ENCODE measurements at places on chromosomes 2 and 18.

- no peak for DNase-seq
Measured at GRCh38 chr2:62208758-62209114, 12.8 kb downstream of the B3GNT2 start.

DNA sequence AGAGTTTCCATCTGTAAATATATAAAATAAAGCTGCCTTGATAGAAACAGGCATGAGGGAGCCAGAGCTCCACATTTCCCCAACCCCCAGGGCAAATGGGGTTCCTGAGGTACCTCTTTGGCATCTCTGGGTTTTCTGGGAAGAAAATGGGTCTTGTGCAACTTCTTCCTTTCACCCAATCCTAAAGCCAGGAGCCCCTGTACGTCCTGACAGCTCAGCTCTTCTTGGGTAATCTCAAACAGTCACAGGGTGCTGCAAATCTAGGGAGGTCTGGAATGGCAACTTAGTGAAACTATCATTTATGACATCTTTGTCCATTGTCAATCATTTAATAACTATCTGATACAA is 36.6 kb upstream of the STAT1 start:
- DNase-seq = no peak

- DNase-seq = no peak
Measured at GRCh38 chr2:221635949-221636348, 63.8 kb upstream of the EPHA4 start.

DNA sequence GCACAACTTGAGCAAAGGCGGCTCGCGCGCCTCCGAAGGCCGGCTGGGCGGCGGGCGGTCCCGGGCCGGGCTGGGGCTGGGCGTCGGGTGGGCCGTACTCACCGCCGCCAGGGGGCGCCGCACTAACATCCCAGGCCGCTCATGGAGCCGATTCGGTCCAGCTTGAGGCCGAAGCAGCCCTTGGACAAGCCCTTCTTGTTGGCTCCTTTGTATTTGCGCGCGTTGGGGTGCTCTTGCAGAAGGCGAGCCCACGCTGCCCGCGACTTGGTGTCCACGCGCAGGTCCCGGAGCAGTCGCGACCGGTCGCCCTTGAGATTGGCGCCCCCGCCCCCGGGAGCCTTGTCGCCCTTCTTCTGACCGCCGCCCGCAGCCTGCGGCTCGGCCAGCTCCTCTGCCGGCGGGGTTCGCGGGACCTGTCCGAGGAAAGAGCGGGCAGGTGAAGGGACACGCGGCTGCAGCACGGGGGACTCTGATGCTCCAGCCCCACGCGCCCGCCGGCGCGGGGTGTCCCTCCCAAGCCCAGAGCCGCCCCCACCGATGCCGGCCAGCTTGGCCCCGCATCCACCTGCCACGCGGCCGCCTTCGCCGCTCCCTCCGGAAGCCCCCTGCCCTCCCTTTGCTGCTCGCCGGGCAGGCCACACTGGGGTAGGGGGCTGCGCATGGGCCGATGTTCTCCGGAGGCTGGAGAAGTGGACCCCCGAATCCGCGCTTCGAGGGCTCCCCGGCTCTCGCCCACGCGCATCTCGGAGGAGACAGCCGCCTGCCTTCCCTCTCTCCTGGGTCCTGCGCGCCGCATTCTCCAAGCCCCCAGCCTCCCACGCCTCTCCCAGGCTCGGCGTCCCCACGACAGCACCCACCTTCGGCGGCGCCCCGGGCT is 655 bp downstream of the NPPC start:
- peak; percentile 70 for DNase-seq

GRCh38 chr18:70380915-70381896 is 92.4 kb downstream of the SOCS6 start:
- DNase-seq = no peak

DNA sequence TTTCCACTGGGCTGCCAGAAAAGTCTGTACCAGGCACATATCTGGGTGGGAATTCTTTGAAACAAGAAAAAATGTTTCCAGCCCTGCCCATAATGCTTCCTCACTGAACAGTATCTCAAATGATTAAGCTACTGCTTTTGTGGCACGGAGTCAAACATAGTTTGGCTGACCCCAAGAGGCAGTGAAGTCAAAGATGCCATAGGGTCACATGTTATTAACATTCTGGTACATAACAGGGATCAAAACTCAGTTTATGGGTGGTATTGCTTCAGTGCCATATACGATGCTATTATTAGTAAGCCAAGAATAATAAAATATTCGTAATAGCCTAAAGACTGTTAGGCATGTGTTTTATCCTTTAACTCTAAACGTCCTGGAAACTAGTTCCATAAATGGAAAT is 112.4 kb downstream of the FEZ2 start:
- no peak for DNase-seq

GRCh38 chr2:29106980-29107388 is 8.2 kb upstream of the CLIP4 start:
- no peak for DNase-seq

DNA sequence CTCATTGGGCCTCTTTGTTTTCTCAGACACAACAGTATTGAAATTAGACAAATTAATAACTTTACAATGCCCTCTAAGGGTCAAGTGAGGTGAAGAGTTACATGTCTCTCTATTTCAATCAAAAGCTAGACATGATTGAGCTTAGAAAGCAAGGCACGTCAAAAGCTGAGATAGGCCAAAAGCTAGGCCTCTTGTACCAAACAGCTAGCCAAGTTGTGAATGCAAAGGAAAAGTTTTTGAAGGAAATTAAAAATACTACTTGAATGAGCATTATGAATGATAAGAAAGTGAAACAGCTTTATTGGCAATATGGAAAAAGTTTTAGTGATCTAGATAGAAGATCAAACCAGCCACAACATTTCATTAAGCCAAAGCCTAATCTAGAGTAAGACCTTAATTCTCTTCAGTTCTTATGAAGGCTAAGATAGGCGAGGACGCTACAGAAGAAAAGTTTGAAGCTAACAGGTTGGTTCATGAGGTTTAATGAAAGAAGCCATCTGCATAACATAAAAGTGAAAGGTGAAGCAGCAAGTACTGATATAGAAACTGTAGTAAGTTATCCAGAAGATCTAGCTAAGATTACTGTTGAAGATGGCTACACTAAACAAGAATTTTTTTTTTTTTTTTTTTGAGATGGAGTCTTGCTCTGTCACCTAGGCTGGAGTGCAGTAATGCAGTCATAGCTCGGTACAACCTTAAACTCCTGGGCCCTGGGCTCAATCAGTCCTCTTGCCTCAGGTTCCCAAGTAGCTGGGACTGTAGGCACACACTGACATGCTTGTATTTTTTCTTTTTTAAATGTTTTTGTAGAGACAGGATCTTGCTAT is 65.5 kb downstream of the FAM117B start:
- no peak for DNase-seq

DNA sequence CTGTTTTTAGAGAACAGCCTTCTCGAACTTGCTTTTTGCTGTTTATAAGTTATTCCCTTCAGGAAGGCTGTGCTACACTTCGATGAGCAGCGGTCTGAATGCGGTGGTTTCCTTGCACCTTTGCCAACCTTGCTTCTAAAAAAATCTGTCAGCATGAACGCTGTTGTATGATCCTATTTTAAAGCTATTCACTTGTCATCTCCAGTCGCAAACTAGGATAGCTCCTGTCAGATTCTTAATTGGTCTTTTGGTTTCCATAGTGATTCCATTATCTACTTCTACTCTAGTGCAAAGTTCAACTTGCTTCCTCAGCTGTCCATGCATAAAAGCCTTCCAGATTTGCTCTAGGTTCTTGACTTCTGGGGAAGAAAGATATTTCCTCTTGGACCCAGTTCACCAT is 76.3 kb upstream of the GALNT3 start:
- no peak for DNase-seq

- DNase-seq = no peak
Measured at GRCh38 chr2:20526160-20526559, 79.3 kb downstream of the RHOB start.

DNA sequence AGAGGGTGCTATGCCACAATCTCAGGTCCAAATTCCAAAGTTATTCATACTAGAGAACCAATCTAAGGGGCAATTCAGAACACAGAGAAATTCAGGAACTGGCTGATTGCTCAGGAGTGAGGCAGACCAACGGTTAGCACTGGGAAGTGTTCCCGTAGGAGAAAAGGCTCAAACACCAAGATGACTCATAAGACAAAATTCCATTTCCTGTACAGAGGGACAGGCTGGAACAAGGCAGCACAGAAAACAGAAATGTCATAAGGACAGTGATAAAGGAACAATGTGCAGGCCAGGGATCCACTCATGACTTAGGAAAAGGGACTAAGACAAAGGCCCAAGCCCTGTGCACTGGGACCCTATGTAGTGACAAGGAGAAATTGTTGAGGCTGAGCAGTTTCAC is 54.2 kb downstream of the PDE1A start:
- no peak for DNase-seq

DNA sequence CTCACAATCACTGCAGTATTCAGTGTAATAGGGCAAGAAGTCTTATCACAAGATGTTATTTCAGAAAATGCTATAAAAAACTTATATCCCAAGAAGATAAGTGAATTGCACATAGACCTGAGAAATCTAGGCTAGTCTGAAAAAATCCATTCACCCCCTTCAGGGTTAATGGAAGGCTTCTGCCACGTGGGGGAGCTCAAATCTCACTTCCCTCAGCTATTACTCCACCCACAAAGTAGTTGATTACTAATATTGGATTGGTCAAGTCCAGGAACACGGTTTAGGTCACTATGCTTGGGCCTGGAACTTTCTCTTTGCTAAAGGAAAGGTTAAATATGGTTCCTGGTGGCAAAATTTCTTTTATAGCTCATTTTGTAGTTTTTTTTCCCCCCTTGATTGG is 51.2 kb upstream of the ADAM23 start:
- DNase-seq = no peak

GRCh38 chr2:108573061-108573460 is 38.8 kb downstream of the LIMS1 start:
- DNase-seq = no peak

- no peak for DNase-seq
Measured at GRCh38 chr18:32060026-32060425, 31.6 kb upstream of the RNF138 start.

- DNase-seq = no peak
Measured at GRCh38 chr2:111627256-111627655, 256.7 kb downstream of the ANAPC1 start.

- DNase-seq = no peak
Measured at GRCh38 chr2:112750560-112750843, 13.9 kb downstream of the CKAP2L start.

DNA sequence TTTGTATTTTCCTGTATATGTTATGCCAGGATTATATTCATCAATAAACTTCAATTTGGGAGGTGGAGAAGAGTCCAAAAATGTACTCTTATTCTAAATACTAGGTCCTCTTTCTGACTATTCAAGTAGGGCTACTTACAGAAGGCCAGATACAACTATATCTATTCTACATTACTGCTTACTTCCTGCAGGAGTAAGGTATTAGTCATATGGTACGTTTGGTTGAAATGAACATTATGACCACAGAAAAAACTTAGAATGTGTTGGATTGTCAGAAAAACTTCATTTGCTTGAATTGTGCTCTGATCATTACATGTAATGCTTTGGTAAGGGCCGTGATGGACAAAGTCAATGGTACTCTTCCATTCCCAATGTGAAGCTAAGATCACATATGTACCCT is 35.0 kb downstream of the STAT4 start:
- no peak for DNase-seq

DNA sequence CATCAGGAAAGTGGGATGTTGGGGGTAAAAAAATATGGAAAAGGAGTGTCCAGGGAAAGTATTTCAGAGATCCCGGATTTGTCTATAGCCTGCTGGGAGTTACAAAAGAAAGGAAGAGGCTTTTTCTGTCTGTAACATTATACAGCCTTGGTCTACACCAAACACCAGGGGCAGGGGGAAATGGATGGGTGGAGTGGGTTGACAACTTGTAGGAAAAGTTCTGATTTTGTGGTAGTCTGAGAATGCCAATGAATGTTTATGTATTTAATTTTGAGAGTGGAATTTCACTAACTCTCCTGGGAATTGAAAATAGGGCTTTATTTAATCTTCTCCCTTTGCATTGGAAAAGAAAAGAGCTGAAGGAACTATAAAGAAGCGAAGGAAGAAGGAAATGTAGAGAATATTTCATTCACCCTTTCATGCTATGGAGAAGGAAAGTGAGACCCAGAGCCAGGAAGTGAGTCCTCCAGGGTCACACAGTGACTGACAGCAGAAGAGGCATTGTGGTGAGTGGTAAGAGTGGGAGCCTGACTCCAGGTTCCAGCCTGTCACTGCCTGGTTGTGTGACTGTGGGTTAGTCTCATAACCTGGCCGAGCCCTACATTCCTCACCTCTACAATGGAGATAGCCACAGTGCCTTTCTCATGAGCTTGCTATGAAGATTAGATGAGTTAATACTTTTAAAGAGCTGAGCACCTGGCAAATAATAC is 346.3 kb upstream of the TNP1 start:
- DNase-seq = no peak

GRCh38 chr2:25042321-25043240 is 705 bp downstream of the EFR3B start:
- peak; percentile 39 for DNase-seq

DNA sequence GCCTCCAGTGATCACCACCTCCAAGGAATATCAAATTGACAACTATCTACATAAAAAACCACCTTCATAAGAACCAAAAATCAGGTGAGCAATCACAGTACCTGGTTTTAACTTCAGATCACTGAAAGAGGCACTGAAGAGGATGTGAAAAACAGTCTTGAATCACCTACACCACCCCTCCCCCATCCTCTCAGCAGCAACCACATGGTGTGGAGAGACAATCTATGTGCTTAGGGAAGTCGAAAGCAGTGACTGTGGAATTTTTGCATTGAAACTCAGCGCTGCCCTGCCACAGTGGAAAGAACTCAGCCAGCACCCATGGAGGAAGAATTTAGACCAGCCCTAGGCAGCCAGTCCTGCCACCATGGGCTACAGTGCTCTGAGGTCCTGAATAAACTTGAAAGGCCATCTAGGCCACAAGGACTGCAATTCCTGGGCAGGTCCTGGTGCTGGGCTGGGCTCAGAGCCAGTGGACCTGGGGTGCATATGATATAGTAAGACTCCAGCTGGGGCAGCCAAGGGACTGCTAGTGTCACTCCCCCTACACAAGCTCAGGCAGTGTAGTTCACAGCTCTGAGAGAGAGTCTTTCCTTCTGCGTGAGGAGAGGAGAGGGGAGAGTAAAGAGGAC is 75.6 kb downstream of the ATL2 start:
- DNase-seq = peak; percentile 25

GRCh38 chr2:166257859-166258258 is 117.9 kb downstream of the SCN9A start:
- DNase-seq = no peak

GRCh38 chr2:130787841-130788240 is 32.5 kb downstream of the AMER3 start:
- no peak for DNase-seq

DNA sequence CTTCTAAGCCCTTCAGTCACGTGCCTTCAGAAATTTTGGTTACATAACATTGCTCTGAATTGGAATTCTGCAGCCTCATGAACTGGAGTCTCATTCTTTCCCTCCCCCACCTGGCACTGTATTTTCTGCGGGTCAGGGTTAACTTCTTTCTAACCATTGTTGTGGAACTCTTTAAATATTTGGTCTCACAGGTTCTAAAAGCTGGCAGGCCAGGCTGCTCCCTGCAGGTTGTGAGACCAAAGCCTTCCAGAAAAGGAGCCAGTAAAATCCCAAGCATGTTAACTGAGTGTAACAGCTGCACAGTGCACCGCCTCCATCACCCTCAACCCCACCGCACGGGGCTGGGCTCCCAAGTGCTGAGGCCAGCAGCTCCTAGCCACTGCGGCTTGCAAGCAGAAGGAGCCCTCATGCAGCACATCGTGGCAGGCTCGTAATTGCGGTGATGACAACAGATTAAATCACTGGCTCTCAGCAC is 174.1 kb upstream of the ALPP start:
- no peak for DNase-seq

GRCh38 chr2:200466425-200467418 is 43.1 kb downstream of the KCTD18 start:
- no peak for DNase-seq

Measured in GM06990 (cell line).